Glomerular endothelial cell (primary cell): ENCODE measurements at places on chromosomes 11 and 22. TPM values are rescaled to one million over a fixed set of nuclear protein-coding genes. Genes with fewer than 3 reads are reported as not detected.

- no peak for DNase-seq
Measured at GRCh38 chr11:2186669-2187279, 15.2 kb upstream of the TH start.

Gene NECTIN1
- total RNA-seq, result 7.2 and 9.9 TPM in 2 replicates

DNA sequence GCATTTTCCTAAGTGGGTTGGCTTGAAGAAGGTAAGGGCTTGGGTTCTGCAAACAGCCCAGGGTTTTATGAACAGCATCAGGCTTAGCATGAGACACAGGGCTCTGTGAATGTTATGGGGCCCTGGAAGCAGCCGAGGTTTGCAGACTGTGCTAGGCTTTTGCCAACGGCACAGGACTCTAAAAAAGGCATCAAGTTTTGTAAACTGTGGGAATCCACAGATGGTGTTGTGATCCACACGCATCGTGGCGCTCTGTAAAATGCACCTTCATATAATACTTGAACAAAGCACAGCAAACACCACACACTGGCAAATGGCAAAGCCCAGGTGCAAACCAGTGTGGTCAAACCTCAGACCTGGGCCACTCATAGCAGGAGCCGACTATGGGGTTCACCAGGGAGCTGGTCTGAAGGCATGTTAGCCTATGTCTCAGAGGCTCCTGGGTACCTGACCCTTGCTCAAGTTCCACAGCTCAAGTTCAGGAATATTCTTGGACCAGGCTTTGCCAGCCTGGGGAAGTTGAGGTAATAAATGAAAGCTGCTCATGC lies 2.4 kb upstream of the SLCO2B1 start:
- no peak for DNase-seq

DNA sequence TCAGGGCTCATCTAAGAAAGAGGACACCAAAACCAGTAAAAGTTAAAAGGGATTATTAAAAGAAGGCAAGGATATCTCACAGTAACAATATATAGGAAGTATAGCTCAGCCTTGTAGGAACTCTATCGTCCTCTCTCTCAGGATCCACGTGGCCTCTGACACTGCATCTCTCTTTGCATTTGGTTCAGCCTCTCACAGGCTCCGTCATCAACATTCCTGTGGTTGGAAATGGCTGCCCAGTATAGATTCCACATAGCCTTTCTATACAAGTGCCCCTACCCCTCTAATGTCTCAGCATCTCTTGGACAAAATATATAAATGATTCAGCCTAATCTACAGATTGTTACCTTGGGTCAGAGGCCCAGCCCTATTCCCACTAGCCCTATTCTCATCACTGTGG lies 101.3 kb upstream of the DBX1 start:
- no peak for DNase-seq

Gene SAA1
- total RNA-seq, result not detected in 2 replicates
